Stimulated activated CD4-positive, alpha-beta T cell treated with anti-CD3 and anti-CD28 coated beads, Interleukin-4, amount 100 ng/mL, for 4 hours (primary cell): ENCODE measurements at places on chromosomes 3 and 15.

GRCh38 chr3:49470714-49471420 is 800 bp downstream of the DAG1 start:
- no peak for DNase-seq

DNA sequence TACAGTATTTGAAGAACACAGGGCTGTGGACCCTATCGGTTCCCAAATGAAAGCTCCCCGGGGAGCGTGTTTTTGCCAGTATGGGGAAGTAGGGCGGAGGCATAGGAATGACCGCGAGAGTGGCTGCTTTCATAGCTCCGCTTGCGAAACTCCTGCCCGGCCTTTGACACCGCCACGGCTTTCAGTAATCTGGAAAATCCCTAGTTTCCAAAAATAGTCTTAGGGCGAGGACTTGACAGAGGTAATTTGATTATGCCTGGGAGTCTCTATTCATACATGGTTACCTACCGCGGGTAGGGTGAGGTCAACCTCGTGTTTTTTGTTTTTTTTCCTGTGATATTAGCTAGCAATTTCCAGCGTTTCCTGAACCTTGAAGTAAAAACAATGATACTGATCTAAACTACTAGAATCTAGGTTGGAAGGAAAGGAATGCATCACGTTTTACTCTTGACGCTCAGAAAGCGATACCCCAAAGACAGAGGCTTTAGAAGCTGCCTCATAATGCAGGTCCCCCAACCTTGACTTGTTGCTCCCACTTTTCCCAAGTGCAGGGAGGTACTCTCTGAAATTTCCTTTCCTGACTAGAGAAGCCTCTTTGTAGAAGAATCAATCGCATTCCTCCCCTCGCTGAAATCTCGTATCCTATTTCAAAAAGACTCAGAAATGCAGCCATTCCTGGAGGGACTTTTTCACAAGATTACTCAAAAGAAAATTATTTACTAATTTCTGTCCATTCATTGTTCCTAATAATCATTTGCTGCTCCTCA is 894 bp upstream of the CCNL1 start:
- DNase-seq: peak; percentile 62

DNA sequence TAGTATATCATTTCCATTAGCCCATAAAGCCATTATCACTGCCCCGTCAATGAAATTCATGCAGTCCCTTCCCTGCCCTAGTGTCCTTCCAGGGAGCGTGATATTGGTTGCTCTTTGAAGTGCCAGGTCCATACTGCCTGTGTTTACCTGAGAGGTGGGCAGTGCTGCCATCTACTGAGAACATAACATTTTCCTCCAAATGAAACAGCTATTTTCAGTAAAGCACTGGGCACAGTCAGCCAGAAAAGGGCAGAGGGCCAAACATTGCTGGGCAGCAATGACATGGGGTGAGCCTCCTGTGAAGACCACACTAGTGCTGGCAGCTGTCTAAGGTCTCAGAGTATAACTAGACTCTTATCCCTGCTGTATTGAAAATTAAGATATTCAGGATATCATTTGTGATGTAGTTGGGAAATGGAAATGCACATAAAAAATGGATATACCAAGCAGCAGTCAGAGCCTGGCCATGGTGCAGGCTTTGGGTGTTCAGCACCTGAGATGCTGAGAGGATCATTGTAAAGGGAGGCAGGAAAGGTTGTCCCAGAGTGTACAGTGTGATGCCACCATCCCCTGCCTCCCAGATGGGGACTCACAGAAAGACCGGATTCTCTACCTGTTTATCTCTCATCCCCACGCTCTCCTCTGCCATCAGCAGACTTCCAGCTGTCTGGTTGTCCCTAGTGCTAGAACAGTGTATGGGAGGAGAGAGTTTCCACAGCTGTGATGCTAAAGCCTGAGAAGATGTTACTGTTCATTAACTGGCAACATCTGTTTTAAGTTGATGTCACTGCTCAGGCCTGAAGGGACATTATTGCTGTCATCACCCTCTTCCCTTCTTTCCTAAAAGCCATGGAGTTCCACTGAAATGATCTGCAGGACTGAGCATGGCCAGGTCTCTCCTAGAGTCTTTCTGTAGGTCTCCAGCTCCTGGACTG is 108.8 kb downstream of the ARNT2 start:
- DNase-seq: no peak

DNA sequence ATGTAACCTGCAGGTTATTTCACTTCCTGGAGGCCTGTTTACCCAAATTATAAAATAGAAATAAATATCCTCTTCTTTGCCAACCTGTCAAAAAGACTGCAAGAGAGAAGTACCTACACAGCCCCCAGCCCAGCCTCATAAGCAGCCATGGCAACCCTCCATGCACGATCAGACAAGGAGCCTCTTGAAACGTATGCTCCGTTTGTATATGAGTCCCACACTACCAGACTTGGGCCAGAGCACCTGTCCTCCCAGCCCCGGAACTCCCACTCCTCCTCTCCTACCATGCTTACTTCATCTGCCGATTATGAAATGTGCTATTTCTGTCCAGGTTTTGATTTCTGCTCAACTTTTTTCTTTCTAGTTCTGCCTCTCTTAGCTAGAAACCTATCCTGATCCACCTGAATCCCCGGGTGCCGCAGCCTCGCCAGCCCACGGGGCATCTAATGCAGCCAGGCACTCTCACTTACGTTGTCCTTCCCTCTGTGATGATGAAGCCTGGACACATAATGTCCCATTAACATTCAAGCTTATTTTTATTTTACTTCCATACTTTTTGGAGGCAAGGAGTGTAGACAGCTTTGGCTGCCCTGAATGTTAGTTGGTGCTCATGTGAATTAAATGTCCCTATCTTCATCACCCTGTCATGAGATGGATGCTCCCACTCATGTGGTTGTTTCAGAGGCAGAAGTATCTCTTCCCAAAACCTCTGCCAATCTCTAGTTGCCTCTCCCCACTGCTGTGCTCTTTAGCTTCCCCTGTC is 73.8 kb downstream of the MB21D2 start:
- DNase-seq: no peak

- no peak for DNase-seq
Observed at GRCh38 chr3:127790882-127791183, 31.5 kb downstream of the MGLL start.

DNA sequence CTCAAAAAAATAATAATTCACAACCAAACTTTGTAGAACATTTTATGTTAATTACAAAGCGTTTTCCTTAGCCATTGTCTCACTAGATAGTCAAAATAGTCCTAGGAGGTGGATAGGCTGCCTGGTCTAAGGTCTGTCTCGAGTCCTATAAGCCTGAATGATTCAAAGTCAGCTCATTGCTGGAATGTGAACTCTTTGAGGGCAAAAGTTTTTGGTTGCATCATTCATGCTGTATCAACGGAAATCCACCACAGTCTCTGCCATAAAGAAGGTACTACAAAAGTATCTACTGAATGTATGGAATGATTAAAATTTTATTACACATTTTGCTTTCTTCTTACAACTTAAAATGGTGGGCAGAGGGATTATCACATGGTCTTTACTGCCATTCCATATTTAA is 387.3 kb upstream of the RARB start:
- DNase-seq: no peak

DNA sequence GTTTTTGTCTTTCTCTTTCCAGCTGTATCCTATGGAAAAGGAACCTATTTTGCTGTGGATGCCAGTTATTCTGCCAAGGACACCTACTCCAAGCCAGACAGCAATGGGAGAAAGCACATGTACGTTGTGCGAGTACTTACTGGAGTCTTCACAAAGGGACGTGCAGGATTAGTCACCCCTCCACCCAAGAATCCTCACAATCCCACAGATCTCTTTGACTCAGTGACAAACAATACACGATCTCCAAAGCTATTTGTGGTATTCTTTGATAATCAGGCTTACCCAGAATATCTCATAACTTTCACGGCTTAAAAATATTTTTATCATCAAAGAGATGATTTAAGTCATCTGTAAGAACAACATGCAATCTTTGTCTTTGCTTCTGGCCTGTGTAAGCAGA is 44.9 kb upstream of the PARP14 start:
- DNase-seq: no peak
